Hematopoietic multipotent progenitor cell treated with erythropoietin and hydrocortisone succinate and interleukin-3 and kit ligand, for 17 days (in vitro differentiated cells): ENCODE measurements at places on chromosomes 7 and 10.

GRCh38 chr7:70303780-70304179 is 705.5 kb downstream of the AUTS2 start:
- DNase-seq: no peak

DNA sequence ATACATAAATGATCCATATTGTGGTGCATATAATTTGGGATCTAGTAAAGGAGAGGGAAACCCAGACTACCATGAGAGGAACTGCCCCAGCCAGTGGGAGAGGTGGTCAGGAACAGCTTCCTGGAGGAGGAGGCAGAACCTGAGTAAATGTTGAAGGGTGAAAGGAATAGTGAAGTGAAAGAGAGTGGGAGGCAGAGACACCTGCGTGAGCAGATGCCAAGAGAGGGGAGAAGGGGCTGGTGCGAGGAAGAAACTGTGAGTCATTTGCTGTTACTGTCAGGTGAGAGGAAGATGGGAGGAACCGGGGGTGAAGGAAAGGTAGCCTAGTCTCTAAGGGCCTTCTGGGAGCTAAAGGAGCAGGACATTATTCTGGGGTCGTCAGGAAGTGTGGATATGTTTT is 294.8 kb downstream of the GRID1 start:
- DNase-seq: no peak

GRCh38 chr7:76202666-76203030 is 952 bp downstream of the SRRM3 start:
- DNase-seq: no peak

DNA sequence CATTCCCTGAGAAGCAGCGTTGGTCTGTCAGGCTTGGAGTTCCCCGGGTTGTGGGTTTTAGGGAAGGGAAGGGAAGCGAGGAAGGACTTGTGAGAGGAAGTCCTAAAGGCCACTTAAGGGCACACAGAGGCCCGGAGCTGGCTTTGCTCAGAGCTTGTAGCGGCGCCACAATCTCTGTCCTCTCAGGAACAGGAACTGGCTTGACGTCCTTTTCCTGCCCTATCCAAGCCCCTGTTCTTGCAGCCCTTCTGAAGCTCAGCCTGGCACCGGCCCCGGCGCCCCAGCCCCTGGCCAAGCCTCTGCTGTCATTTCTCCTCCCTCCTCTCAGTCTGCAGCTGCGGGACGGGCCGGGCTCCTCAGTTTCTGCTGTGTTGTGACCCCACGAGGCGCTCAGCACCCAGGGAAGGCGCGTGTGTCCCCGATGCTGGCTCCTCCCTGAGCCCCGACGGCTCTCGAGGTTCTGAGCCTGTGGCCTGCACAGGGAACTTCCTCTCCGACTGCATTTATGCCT is at the start of gene GIMAP8:
TSS of gene GIMAP8 (plus strand) at position 140 of the 511 bp plus-strand sequence. CDS start 16,069 bp downstream, outside the sequence.
- no peak for DNase-seq

GRCh38 chr7:138465046-138465445 is 5.0 kb downstream of the TRIM24 start:
- DNase-seq: no peak

- no peak for DNase-seq
Measured at GRCh38 chr7:6436385-6436685, 11.4 kb downstream of the DAGLB start.

- no peak for DNase-seq
Measured at GRCh38 chr10:127424594-127425264, 124.4 kb upstream of the NPS start.

DNA sequence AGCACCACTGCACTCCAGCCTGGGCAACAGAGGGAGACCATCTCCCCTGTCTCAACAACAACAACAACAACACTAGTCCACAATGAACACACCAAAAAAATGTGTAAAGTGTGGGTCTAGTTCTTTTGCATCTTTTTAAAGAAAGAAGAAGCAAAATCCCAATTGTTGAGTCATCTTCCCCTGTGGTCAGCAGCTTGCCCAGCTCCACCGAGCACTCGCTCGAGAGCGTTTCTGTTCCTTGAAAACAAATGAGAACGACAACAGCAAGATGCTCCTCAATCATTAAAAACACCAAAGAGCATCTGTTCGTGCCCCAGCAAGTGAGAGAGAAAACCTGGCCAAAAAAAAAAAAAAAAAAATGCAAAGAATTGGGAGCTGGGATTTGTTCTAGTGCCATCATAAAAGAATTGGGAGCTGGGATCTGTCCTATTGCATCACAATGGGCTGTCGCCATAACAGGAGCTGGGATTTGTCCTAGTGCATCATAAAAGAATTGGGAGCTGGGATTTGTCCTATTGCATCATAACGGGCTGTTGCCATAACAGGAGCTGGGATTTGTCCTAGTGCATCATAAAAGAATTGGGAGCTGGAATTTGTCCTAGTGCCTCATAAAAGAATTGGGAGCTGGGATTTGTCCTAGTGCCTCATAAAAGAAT is 118.1 kb downstream of the PTPRN2 start:
- DNase-seq: no peak

GRCh38 chr7:100799037-100799896 is 28.1 kb downstream of the EPHB4 start:
- DNase-seq: peak; percentile 71

DNA sequence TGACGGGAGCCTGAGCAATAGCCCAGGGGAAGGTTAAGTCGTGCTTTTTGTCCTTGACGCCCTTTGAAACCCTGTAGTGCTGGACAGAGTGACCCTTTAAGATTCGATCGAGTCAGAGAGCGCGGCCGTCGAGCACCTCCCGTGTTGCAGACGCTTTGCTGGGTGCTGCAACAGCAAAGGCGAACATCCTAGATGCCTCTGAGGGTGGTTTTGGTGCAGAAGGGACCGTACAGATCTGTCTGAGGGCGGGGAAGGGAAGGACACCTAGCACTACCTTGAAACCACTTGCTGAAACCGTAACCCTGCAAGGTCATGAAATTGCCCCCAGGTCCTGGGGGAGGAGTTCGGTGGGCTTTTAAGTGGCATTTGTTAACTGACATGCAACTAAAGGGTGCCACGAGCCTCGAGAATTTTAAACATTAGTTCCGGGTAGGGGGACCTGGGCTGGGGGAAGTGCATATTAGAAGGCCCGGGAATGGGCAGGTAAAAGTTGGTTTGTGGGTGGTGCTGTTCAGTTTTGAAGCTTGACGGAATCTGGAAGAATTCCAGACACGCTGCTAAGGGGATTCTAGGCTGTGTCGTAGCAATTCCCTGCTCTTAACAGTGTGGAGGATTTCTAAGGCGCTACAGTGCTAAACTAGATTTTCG is 786 bp downstream of the ATP5F1C start:
- DNase-seq: peak; percentile 24

DNA sequence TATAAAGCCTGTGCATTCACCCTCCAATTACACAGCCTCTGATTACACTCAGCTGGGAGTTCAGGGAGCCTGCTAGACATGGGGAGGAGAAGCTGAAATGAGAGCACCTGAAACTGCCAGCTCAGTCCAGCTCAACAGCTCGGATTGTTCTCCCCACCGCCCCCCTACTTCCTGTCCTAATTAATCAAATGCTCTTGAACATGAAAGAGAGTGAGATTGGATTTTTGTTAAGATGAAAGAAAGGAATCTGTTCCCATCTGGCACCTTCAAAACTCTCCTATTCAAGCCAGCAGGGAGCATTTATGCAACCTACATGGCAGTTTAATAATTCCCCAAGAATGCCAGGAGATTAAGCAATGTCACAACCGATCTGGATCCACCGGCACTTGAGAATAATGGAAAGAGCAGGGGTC is 98.0 kb downstream of the NPSR1 start:
- no peak for DNase-seq

GRCh38 chr7:5525271-5526099 is 101.9 kb upstream of the TNRC18 start:
- DNase-seq: no peak

- no peak for DNase-seq
Measured at GRCh38 chr7:50779427-50779826, 3.3 kb downstream of the GRB10 start.

DNA sequence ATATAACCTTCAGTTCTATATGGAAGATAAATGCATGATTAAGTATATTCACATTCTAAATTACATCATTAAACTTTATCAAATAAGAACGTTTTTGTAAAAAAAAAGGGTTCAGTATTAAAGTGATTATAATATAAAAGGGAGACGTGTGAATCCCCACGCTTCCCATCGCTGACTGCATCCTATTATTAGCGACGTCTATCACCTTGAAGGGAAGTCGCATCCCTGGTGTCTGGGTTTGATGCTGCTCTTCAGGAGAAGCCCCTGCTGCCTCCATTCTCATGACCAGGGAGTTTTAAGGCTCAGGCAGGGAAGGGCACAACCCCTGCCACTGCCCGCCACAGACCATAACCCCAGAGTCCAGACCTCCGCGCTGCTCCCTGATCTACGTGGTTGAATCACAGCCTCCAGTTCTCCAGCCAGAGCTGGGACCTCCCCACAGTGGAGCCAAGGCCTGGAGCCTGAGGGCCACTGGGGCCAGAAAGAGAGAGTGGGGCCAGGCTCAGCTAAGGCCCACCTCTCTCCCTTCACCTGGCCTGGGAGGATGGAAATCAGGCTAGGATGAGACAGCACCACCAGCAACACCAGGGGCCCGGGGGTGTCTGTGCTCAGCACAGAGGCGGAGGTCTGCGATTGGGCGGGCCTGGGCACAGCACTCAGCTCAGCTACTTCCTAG is 130.6 kb downstream of the TCERG1L start:
- no peak for DNase-seq
